ENCODE measurements at places on chromosomes 1 and 21.

- no peak for DNase-seq
These were observed 4.8 kb downstream of the AIRE start for GRCh38 chr21:44290327-44291077.

DNA sequence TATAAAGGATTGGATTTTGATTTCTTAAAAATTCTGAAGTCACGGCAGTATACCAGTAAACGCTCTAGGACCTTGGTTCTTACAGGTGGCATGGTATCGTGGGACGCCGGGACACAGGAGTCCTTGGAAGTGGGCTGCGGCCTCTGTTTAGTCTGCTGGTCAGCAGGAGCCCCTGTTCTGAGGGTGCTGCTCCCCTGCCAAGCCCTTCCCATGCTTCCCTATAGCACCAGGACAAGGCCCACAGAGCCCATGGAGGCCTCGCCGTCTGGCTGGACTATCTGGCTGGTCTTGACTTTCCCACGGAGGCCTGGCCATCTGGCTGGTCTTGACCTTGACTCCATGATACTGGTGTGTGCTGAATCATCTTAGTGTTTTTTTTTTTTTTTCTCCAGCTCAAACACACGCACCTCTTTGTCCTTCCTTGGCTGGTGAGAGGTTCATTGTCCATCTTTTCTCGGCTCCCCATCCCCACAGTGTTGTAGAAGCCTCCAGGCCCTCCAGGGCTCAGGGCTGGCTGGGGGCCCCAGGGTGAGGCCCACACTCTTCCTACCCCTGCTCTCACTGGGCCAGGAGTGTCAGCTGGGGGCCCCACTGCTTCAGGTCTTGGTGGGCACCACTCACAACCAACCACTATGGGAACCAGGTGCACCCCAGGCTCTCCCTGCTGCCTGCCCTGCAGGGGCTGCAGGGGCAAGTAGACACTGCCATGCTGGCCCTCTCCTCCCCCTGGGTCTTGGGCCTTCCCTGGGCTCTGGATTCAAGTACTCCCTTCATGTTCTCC is 16.5 kb upstream of the TTC34 start:
- DNase-seq, result no peak

DNA sequence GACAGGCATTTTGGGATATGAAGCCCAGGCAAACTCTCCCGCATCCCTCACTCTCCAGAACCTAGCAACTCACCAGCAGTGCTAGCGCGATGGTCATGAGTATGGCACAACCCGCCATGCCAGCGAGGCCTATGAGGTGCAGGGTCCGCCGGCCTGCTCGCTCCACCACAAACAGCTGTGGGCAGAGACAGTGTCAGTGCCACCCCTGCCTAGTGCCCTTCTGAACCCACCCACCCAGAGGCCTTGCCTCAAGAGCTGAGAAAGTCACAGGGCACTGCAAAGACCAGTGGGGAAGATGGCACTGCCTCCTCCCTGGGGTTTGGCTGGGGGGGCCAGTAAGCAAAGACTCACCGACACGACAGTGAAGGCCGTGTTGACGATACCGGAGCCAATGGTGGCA is 29.8 kb downstream of the SLC2A1 start:
- no peak for DNase-seq

DNA sequence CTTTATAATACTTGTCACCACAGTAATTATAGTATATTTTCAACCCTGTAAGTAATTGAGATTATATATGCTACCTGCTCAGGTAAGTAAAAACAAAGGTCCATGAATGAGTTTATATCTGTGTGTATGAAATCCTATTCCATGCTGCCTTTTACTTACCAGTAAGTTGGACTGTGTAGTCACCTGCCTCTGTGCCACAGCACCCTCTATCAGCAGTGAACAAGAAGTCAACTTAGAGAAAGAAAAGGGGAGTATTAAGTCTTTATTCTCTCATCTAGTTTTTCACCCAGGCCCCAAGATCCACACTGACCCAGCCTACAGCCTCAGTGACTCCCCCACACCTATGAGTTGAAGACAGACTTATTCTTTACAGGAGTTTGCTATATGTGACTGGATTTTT is 36.9 kb upstream of the IFI16 start:
- DNase-seq, result peak; percentile 29

GRCh38 chr1:87346130-87346814 is 17.6 kb downstream of the LMO4 start:
- no peak for DNase-seq

- DNase-seq, result no peak
These were observed 7.6 kb downstream of the DENND2D start for GRCh38 chr1:111192658-111193519.

DNA sequence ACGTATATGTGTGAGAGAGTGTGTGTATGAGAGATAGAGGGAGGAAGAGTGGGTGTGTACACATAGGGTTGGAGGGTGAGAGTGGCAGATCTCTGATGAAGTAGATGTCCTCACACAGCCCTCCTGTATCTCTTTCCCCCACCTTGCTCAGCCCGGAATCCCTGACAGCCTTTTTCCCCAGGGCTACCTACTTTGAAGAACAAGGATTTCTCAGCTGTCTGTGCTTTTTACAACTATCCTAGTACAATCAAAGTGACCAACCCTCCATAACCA is 29.1 kb upstream of the CADM3 start:
- no peak for DNase-seq

DNA sequence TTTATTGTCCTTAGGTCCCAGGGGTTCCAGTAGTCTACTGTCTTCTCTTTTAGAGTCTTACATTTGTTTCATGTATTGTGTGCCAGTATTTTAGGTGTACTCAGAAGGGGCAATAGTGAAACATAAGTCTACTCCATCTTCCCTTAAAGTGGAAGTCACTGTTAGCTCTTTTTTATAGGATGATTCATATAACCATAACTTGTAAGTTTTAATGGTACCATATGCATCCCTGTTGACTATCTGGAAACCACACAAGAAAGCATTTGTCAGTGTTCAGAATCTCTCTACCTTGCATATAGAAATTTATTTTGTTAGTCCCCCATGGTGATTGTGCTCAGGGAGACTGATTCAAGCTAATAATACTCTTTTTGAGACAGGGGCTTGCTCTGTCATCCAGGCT is 149.9 kb downstream of the HS2ST1 start:
- no peak for DNase-seq

- DNase-seq, result no peak
These were observed 1.6 kb downstream of the SLC25A34 start for GRCh38 chr1:15737324-15738319.

DNA sequence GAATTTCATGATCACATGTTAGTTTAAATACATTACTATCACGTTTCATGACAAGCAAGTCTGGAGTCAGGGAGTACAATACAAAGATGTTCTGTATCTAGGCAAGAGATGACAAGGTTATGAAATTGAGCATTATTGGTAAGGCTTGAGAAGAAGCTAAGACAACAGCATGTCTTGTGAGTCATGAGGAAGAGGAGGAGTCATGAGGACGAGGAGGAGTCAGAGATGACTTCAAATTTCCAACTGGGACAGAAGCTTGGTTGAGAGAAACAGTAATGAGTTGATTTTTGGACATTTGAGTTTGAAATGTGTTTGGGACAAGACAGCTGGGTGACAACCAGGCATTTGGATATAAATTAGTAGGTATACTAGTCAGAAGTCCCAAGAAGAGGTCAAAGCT is 4.3 kb upstream of the UBE2U start:
- no peak for DNase-seq

DNA sequence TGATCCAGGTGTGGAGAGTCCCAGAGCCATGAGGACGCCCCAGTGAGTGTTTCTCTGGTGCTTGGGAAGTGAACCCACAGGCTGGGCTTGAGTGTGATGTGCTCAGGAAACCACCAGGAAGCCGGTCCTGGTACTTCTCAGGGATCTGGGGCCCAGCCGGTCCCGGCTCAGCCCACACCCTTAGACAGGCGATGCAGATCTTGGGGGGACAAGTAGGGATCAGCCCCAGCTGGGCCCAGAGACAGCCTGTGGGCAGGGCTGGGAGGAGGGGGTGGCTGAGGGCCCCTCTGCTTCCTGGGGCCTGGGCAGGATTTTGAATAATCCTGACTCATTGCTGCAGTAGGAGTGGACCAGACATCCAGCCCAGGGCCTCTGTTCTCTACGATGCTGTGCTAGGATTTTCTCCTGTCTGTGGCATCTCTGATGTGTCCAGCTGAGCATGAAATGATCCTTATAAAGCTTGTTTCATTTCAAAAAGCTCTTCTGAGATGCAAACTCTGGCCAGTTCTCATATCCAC is 698.0 kb downstream of the PTPRU start:
- no peak for DNase-seq

- DNase-seq, result no peak
These were observed 117.9 kb downstream of the SLC30A10 start for GRCh38 chr1:219810451-219810850.

- no peak for DNase-seq
These were observed 31.3 kb downstream of the CCN1 start for GRCh38 chr1:85611856-85612255.

DNA sequence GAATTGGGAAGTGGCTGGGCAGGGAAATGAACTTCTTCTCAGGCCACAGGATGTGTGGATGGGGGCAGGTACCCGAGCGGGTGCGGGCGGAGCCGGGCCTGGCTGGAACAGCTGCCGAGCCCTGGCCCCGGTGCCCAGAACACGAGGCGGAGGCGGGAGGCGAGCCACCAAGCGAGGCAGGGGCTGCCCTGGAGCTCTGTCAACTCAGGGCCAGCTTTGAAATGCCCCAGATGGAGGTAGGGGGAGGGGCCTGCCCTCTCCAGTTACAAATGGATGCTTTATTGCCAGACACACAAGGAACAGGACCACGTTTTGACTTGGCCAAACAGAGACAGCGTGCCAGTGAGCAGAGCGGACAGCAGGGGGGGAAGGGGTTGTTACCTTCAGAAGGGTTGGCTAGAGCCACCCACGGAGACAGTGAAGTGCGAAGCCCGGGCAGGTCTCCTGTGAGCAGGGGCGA is 240.4 kb downstream of the SDCCAG8 start:
- no peak for DNase-seq

DNA sequence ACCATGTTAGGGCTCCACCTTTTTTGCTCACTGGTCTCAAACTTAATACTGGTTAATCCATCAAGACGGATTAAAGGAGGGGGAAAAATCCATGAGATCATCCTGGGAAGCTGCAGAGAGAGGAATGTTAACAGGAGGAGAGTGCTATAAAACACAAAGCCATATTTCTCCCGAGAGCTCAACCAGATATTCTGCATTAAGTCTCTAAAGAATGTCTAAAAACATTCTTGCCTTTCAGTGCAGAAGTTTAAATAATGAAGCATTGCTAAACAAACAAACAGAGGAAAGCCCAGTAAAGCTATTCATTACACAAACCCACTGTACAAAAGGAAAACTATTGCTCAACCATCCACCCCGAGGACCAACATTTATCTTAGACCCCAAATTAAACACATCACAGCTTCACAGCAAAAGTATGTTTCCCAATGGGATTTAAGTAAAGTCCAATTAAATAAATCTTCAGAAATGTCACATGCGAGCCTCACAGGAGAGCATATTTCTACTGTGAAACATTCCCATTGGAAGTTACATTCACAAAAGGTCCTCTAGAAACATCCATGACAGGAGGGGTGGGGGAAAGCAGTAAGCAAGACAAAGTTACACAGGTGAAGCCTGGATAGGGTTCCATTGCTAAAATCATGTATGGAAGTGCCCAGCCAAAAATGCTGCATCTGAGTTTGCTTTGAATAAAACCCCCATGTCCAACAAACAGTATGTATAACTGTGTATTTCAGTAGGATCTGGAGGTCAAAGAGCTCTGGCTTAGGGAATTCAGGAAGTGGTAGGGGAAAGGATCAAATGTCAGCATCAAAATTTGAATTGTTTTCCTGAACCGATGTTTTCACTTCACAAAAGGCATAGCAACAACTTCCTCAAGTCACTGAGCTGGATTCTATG is 23.3 kb downstream of the DUSP10 start:
- no peak for DNase-seq

DNA sequence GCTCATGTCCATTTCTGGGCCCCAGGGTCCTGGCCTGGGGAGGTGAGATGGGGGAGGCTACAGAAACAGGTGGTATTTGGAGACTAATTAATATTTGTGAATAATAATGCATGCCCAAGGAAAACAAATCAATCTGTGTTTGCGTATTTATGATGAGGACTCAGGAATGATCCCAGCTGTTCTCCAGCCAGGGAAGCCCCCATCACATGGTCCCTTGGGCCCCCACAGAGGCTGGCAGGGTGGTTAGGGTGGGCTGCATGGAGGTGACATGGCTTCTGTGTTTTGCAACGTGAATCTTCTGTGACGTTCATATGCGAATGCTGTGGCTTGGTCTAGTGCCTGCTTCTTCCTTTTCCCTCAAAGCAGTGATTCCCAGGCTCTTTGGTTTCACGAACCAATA is 10.5 kb downstream of the PTPRF start:
- no peak for DNase-seq

GRCh38 chr1:160637821-160638539 is 8.9 kb downstream of the SLAMF1 start:
- peak; percentile 45 for DNase-seq

- DNase-seq, result no peak
These were observed 29.4 kb downstream of the GJA4 start for GRCh38 chr1:34822202-34822601.

DNA sequence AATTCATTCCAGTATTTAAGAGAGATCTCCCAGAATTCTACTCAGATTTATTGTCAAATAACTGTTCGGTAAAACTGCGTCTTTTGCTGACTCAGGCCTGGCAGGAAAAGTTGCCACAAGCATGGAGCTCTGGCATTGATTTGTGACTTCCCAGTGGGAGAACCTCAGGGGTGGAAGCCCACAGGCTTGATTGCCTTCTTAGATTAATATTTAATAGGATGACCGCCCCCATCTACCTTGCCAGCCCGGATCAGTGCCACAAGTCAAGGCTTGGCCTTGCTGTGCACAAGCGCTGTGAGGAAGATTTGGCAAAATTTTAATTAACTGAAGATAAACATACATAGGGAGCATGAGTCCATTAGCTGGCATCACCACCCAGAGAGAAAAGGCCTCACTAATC is 93.5 kb downstream of the LRIG2 start:
- DNase-seq, result no peak

DNA sequence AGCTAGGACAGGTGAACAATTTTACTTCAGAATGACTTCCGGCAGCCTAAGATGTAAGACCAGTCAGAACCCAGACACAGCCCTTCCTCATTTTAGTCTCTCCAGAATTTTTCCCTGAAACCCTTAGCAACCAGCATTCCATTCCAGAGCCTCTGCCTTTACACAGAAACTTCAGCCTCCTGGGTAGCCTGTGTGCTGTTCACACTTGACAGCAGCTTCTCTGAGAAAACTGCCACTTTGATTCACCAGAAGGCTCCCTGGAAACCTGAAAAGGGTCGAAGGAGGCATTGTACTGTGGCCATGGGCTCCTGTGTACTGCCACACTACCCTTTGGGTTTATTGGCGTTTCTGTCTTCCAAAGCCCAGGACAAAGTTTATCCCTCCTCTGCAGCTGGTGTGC is 17.4 kb downstream of the HYI start:
- DNase-seq, result no peak

- no peak for DNase-seq
These were observed 186.0 kb downstream of the LEPR start for GRCh38 chr1:65606426-65606825.

GRCh38 chr1:43073490-43074230 is 98.4 kb downstream of the EBNA1BP2 start:
- DNase-seq, result peak; percentile 80

All from activated CD4-positive, alpha-beta T cell treated with anti-CD3 and anti-CD28 coated beads for 48 hours (primary cell).